ENCODE measurements at places on chromosomes 12 and 14. TPM values are rescaled to one million over a fixed set of nuclear protein-coding genes. Genes with fewer than 3 reads are reported as not detected.

The TMEM229B gene
- total RNA-seq = 1.6 TPM

DNA sequence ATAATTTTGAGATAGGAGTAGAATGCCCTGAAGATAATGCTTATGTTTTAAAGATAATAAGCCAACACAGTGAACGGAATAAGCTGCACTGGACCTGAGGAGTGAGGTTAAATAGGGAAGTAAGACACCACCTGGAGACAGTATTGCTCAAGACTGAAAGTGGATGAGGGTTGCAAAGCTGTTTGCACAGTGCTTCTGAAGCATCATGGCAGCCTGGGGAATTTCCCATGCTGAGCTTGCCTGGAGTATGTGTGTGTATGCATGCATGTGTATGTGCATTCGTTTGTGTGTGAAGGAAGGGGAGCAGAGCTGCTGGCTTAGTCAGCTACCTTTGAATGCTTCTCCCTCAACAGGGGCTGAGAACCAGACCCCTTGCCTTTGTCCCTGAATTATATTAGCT lies 35.8 kb downstream of the BHLHE41 start:
- no peak for DNase-seq

DNA sequence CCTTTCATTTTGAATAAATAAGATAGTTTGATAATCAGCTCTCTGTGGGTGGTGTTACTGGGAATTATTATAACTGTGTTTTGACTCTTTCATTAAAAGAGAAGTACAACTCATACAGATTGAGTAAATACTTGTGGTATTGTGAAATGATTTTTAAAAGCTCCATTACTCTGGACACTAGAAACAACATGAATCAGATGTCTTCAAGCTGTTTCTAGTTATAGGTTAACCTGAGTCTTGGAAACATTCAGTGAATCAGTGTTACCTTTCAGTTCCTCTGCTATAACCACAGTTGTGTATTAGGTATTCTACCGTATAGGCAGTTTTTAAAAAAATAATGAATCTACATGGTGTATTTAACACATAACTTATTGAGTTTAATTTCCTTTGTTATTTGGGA lies 128.4 kb upstream of the SSTR1 start:
- DNase-seq = no peak

- DNase-seq = no peak
These were observed 3.3 kb upstream of the EXOC3L4 start for GRCh38 chr14:103091041-103091882.

The P2RX7 gene
- total RNA-seq = 0.65 TPM

DNA sequence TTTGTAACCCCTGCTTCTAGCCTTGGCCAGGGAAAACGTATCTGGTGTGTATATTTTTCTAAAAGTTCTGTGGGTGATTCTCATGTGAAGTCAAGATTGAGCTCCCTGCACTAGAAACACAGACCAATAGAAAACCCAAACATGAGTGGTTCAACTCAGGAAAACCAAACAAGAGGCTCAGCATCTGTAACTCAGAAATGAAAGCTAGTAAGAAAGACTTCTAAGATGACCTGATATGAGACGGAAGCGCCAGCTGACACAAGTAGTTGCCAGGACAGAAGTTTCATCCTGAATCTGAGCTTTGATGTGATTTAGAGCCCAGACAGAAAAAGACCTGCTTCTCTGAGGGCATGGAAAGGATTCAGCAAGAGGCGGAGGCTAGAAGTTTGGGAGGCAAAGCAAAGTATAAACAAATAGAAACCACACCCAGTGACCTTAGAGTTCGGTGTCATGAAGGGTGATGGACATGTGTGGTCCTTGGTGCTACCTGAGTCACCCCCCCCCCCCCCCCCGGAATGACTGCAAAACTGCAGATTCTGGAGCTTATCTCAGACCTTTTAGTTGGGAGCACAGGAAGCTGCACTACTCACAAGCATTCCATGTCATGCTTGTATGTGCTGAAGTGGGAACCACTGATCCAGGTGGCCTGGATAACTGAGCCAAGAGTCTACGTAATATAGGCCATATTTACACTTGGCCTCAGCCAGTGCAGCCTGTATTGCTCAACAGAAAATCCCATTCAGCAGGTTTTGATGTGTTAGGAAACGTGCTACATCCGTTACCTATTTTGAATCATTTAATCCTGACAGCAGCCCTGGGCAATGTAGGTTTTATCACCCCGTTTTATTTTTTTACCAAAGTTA lies 191.3 kb downstream of the ANO6 start:
- DNase-seq = no peak

The NANOG gene
- not detected for total RNA-seq

DNA sequence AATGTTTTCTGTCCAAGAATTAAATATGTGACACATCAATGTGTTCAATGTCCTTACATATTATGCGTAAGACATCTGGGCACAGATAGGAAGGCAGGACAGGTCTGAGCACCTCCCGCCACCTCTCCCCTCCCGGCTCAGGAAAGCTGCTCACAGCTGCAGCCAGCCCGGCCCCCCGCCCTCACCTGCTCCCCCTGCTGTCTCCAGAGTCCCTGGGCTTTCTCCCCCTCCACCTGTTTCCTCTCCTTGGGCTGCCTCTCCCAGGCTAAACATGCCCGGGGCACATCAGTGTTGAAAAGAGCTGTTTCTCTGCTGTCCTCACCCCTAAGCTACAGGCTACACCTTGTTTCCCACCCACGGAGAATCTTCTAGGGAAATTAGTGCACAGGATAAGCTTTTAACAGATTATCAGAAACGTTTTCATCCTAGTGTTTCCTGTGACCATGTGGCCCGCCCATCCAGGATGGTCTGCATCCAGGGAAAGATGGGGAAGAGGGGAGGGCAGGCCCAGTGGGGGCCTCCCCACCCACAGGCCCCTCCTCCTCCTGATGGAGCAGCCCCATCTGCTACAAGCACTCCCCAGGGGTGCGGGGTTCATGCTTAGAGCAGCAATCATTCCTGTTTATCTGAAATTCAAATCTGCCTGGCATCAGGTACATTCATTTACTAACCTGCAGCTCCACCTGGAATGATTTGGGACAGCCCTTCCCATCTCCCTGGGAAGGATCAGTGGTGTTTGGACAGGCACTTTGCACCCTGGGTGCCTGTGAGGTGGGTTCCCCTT lies 273.8 kb upstream of the SFSWAP start:
- no peak for DNase-seq

DNA sequence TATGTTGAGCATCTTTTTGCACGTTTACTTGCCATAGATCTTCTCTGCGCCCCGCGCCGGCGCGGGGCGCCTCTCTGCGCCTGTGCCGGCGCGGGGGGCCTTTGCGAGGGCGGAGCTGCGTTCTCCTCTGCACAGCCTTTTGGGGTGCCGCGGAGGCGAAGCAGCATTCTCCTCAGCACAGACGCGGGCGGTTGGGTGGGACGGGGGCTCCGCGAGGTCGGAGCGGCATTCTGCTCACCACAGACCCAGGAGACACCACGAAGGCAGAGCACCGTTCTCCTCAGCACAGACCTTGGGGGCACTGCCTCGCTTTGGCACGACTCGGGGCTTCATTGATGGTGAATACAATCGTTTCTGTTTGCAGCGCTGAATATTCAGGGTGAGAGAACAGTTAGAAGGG lies 28.5 kb upstream of the ANHX start:
- no peak for DNase-seq

DNA sequence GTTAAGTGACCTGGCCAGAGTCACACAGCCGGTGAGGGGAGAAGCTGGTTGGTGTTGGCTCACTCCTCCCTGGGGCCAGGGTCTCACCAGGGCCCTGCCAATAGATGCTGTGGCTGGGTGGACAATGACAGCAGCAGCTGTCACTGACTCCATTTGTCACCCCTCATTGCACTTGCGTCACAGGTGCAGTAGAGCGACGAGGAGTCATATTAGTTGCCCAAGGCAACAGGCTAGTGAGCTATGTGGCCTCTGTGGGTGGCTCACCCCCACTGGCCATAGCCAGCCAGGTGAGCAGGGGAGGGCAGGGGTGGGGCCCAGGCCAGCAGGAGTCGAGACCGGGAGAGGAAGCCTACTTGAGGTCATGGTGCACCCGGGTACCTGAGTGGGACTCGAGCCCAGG lies 9.7 kb downstream of the SLC25A47 start:
- DNase-seq = no peak

All from cardiac septum (tissue), 1 donor.